ENCODE measurements at places on chromosomes 1 and 21.

DNA sequence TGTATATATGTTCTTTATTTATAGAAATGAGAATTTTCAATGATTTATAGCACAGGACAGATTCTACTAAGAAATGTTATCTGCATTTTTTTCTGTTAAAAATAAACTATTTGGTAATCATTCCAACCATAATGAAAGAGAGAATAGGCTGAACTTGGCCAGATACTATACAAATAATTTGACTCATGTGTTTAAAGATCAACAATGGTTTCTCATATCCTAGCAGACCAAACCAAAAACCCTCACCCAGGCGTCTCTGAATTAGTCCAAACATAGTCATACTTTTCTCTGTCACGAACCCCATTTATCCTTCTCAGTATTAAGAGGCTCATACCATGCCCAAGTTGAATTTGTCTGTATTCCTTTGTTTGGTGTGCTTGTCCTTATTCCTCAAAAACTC lies 40.3 kb downstream of the RPE65 start:
- DNase-seq, result no peak

GRCh38 chr1:19884312-19884711 lies 2.1 kb downstream of the OTUD3 start:
- no peak for DNase-seq

DNA sequence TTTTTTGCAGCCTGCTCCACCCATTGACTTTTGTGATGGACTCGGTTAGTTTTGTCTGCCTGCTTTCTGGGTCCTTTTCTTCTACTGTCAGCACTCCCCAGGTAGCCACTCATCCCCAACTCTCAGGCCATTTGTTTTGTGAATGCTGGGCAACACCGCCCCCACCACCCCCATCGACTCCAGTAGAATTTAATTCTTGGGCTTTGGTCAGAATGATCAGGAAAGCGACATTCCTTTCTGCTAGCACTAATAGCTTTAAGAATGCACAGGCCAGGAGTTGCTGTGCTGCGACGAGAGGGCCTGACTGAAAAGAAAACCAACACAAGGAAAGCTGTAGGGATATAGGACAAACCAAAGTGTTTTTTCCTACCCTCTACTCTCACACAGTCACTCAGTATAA lies 144.4 kb downstream of the CDC7 start:
- DNase-seq, result no peak

- peak; percentile 71 for DNase-seq
These were observed 58.8 kb upstream of the SPATA6 start for GRCh38 chr1:48530727-48531351.

DNA sequence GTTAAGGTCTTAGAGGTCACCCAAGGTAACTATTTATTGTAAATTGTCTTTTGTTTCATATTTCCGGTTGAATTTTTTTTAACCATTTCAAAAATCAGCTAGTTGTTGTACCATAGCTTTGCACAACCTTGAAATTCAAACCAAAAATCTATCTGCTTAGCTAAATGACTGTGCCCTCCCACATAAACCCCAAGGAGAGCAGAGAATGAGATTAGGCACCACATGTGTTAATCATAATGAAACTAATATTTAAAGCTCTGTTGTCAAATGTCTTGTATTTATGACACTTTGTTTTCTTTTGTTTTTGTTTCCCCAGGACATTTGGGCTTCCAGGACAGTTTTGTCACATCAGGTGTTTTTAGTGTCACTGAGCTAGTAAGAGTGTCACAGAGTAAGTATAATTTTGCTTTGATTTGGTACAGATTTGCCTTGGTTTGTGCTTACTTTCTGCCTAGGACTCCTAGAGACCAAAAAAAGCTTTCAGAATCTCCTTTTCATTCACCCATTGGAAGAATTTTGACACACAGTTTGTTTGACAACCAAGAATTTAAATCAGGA lies 249.9 kb downstream of the NFIA start:
- DNase-seq, result peak; percentile 90

GRCh38 chr1:182552527-182552926 lies 36.5 kb downstream of the RNASEL start:
- no peak for DNase-seq

- DNase-seq, result no peak
These were observed 275.9 kb upstream of the CACYBP start for GRCh38 chr1:174723816-174724215.

GRCh38 chr1:15384301-15384901 lies 25.3 kb upstream of the EFHD2 start:
- DNase-seq, result no peak

- no peak for DNase-seq
These were observed 14.0 kb downstream of the FAAP20 start for GRCh38 chr1:2180297-2181245.

All from activated CD4-positive, alpha-beta T cell treated with anti-CD3 and anti-CD28 coated beads, Interleukin-10, Interleukin-2, amounts not matched to agents 100 ng/mL and 50 ng/mL, durations not matched to agents 16 hours and 8 hours (primary cell).